ENCODE measurements at places on chromosomes 1 and 21.

DNA sequence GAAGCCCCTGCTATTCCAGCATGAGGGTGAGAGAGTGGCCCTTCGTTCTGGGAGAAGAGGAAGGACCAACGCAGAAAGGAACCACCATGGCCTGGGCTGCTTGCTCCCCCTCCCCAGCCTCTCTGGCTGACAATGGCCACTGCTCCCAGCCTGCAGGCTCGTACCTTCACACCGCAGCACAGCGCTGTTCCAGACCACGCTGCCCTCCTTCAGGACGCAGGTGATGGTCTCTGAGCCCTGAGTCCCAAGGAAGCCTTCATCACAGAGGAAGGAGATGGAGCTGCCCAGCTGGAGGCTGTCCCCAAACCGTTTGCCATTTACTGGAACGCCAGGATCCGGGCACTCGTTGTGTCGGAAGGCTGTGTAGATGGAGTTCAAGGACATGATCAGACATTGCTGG, 124.9 kb upstream of the HMGB4 start:
- DNase-seq: no peak

DNA sequence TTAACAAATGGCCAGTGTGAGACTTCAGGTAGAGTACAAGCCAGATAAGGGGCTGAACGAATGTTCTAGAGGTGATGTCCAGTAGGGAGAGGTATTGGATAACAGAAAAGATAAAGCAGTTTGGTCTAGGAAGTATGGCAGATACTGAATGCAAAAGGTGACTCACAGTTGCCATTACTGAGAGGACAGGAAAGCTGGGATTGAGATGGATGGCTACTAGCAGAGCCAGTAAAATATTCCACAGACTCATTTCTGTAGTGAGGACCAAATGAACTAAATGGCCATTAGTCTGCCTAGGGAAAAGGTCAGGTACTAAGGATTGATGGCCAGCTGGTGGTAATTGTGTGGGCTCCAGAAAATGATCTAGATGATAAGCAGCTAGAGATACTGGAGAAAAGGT, 11.5 kb downstream of the MACO1 start:
- no peak for DNase-seq

GRCh38 chr1:54375712-54376429, 30.3 kb downstream of the SSBP3 start:
- DNase-seq: no peak

DNA sequence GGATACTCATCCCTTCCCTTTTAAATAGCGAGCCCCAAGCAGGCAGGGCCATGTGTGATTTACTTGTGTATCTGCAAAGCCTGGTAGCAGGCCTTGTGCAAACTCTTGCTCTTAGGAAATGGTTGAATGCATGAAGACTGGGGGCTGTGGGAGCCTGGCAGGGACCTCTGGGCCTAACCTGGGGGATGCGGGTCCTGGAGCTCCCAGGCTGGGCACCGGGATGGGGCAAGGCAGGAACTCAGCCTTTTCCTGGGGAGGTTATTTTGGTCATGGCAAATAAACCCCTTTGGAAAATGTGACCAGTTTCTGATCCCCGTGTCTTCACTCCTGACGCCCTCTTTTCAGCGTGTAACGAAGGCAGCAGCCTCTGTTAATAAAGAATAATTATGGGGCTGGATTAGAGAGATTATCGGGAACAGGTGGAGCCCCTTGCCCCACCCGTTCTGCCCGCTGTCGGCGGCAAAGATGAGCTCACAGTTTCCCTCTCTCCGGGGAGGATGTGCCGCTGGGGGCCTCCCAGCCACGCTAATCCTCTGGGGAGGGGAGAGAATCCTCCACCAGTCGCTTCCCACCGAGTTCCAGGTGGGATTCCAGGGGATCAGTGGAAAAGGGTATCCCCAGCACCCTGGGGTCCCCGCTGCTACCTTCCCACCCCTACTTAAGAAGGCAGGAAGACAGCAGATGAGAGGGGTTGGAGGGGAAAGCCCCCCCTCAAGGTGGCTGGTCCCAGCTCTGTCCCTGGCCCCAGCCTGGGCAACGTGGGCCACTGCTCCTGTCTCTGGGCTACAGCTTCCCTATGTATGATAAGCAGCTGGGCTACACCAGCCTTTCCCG, 69.7 kb upstream of the WNT4 start:
- DNase-seq: no peak

- DNase-seq: no peak
Measured at GRCh38 chr1:115748401-115749150, 19.9 kb downstream of the CASQ2 start.

DNA sequence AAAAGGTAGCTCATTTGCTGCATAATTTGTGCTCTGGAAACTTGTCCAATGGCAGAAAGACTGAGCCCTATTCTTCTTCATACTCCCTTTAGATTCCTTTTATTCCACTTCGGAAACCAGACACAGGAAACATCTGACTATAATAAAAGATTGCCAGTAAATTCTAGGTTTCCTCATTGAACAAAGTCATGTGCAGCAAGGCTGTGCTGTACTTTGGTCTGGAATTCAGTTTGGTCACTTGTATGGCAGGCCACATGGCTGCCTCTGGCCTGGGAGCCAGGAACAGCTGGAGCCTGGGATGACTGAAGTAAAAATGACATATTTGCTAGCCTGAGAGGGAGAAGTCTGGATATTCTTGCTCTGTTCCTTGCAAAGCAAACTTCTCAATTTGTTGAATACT, 79.6 kb downstream of the ST3GAL3 start:
- no peak for DNase-seq

- no peak for DNase-seq
Measured at GRCh38 chr1:154862907-154863306, 7.2 kb downstream of the KCNN3 start.

DNA sequence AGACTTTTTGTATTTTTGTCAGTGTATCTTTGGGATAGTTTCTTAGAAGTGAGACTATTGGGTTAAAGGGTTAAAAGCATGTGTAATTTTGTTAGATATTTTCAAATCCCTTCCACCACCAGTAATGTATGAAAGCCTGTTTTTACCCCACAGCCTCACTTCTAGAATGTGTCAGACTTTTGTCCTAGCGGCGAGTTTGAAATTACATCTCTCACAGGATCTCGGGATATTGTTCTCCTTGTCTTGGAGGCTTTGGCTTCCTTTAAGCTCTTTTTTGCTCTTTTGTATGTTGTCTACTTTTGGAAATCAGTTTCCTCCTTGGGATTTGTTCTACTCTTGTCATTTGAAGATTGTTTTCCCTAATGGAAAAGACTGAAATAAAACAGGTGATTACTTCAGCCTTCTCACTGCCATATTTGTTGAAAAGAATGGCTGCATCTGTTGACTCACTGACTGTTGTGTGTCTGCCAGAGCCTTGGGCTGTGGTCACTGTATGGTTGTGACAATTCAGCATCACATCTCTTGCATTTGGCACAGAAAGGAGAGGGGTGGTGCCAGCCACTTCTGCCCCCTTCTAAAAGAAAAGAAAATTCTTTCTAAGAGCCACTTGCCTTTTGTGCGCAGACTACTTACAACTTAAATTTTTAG, 22.6 kb downstream of the ST3GAL3 start:
- DNase-seq: no peak

DNA sequence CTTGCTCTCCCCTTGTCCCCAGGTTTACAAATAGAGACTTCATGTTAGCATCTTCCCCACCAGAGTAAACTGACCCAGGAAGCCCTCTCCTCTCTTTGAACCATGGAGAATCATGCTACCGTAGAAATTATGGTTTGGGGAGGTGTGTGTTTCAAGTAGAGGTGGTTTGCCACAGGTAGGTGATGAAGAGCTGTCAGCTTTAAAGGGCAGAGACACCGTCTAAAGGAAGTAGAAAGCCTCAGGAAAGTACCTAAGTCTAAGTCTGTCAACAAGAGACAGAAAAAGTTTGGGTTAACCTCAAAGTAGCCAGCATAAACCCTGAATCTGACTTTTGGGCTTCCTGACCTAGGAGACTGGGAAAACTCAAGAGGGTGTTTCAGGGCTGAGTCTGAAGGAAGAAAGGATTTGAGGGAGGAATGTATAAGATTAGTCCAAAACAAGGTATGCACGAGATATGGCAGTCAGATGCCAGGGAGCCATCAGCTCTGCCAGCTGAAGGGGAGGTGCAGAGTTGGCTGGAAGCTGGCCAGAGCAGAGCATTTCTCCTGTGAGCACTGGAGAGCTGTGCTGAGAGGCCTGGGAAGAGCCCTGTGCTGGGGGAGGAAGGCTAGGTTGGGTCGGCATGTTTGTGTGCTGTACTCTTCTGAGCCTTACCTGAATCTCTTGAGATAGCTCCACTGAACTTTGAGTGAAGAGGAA, 14.3 kb downstream of the ADAMTSL4 start:
- DNase-seq: no peak

- DNase-seq: no peak
Measured at GRCh38 chr1:28417441-28417922, 47.9 kb downstream of the PHACTR4 start.

GRCh38 chr1:237186675-237187074, 144.7 kb downstream of the RYR2 start:
- no peak for DNase-seq

DNA sequence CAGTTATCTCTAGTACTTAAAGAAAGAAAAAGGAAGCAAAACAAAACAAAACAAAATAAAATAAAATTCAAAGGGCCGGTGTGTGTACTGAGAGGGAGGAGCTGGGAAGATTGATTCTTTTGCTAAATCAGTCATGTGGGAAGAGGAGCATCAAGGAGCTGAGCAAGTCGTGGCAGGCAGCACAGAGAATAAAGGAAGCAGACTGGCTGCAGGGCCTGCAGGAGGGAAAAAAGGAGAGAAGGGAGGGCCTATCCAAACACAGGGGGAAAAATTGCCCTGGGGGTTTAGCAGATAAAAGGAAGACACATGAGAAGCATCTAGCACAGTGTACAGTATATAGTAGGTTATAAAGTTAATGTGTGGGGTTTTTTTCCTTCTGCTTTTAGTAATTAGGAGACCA, 27.6 kb downstream of the AGO4 start:
- DNase-seq: no peak

- no peak for DNase-seq
Measured at GRCh38 chr1:54329312-54330003, 76.7 kb downstream of the SSBP3 start.

Data from CD4-positive, alpha-beta T cell (primary cell).